ENCODE measurements at places on chromosomes 4 and X.

DNA sequence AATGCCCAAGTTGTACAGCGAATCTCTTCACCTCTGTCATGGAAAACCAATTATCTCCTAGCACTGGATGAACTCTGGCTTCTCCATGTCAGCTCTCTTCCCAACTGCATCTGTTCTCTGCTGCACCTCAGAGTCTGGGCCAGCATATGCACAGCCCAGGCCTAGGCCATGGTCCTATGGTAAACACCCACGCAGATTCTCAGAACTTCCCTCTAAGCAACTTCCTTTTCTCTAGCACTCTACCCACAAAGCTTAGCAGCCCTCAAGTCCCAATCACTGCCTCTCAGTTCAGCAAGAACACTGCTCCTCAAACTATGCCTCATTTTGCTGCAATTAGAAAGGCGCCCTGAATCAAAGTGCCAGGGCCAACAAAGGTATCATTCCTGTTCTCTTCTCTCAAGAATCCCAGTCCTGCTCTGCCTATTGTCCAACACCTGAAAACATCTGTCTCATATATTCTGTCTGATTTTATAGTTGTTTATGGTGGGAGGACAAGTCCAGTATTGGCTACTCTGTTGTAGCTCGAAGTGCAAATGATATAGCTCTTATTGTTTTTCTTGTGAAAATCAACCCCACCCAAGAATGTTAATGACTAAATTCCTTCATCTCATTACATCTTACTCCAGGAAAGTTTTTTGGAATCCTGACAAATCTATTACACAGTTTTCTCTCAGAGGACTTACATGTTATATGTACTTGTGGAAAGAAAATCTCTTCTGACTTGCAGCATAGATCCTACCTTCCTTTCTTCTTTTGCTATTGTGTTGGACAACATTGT lies 85.4 kb downstream of the DCHS2 start:
- peak; percentile 50 for DNase-seq

GRCh38 chr4:110224142-110224541 lies 25.7 kb upstream of the ELOVL6 start:
- no peak for DNase-seq

GRCh38 chr4:83561381-83561780 lies 25.5 kb downstream of the GPAT3 start:
- DNase-seq: no peak

- DNase-seq: no peak
Observed at GRCh38 chrX:46904626-46905025, 7.6 kb upstream of the JADE3 start.

- DNase-seq: no peak
Observed at GRCh38 chr4:146134761-146135445, 40.6 kb upstream of the LSM6 start.

- DNase-seq: peak; percentile 44
Observed at GRCh38 chrX:9942086-9942485, 25.1 kb upstream of the CLDN34 start.

DNA sequence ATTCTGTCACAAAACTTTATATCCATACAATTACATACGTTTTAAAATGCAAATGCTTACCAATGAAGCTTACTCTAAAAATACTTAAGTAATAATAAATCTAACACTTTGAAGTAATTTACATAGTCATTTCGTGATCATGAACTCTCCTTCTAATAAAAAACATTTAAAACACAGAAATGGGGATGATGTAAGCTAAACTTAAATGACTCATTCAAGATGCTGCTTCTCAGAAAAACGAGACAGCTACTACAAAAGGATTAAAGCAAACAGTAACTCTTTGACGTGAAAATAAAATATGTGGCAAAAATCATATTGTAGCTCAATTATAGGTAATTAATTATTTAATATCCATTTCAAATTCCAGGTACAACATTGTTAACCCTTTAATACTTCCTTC lies 148.7 kb downstream of the FGF16 start:
- no peak for DNase-seq

GRCh38 chrX:123906557-123907316 lies 46.9 kb downstream of the XIAP start:
- no peak for DNase-seq

- no peak for DNase-seq
Observed at GRCh38 chrX:11397680-11398079, 104.5 kb downstream of the AMELX start.

GRCh38 chr4:150479657-150480056 lies 102.3 kb upstream of the MAB21L2 start:
- DNase-seq: no peak

DNA sequence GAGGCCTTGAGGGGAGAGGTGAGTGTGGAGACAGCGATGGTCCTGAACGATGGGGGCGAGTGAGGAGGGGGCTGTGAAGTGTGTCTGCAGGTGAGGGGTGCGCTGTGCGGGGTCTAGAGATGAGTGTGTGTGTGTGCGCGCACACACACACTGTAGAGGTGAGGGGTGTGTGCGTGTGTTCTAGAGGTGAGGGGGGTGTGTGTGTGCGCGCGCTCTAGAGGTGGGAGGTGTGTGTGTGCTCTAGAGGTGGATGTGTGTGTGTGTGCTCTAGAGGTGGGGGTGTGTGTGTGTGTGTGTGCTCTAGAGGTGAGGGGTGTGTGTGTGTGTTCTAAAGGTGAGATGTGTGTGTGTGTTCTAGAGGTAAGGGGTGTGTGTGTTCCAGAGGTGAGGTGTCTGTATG lies 574 bp downstream of the BST1 start:
- no peak for DNase-seq

DNA sequence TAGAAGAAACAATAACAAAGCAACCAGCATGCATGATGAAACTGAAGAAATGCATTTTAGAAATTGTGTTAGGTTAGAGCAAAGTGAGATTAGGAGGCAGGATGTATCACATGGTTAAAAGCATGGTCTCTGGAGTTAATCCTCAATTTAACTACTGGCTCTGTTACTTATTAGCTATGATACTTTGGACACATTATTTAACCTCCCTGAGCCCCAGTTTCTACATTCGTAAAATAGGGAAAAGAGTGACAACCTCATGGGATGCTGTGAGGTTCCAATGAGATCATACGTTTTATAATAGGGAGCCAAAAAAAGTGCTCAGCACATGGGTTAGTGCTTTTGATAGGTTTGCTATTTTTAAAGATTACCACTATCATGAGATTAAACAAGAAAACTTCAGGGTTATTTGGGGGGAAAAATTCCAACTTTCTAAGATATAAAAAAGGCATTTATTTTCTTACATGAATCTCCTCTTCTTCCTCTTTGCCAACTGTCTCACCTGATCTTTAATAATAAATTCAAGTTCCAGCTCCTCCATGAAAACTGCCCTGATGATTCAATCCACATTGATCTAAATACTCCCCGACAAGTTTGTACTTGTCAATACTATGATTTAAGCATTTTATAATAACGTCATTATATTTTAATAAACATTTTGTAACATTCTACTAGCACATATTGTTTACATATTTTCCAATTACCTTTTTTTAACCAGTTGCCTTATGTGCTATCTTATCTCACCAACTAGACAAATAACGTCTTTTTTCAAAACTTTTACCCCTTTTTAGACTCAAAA lies 4.6 kb downstream of the SEC31A start:
- DNase-seq: no peak

DNA sequence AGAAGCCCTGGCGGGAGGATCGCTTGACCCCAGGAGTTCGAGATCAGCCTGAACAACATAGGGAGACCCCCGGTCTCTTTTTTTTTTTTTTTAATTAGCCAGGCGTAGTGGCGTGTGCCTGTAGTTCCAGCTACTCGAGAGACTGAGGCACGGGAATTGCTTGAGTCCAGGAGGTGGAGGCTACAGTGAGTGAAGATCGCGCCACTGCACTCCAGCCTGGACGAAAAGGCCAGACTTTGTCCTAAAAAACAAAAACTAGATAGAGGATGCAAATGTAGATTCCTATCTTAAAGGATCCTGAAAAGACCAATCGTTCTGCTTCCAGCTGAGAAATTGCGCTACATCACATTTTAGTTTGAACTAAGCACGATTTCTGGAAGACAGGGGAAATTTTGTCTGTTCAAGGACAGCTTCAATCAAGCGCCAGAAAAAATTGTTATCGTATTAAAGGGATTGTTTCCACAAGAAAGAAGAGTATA lies 627 bp upstream of the HSD17B11 start:
- DNase-seq: no peak

DNA sequence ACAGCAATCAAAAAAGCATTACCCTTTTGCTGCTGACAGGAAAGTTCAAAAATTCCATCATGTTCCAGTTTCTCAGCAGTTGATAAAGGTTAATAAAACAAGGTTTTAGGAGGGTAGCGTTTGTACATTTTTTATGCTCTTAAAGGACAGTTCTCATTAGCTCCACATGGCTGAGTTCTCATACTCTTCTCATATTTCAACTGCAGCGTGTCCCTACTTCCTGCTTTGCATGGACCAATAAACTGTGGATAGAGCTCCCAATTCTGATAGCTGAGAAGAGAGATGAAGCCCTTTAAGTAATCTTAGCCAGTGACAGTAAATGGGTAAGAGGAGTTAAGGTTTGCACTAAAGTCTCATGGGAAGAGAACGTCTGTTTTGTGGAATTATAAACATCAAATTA lies 53.5 kb downstream of the SPANXA2 start:
- no peak for DNase-seq

- no peak for DNase-seq
Observed at GRCh38 chr4:62006108-62006507, 806.0 kb downstream of the ADGRL3 start.

GRCh38 chr4:113050371-113050755 lies 910 bp downstream of the ANK2 start:
- no peak for DNase-seq

- DNase-seq: no peak
Observed at GRCh38 chrX:83508526-83509253, 600 bp downstream of the POU3F4 start.

DNA sequence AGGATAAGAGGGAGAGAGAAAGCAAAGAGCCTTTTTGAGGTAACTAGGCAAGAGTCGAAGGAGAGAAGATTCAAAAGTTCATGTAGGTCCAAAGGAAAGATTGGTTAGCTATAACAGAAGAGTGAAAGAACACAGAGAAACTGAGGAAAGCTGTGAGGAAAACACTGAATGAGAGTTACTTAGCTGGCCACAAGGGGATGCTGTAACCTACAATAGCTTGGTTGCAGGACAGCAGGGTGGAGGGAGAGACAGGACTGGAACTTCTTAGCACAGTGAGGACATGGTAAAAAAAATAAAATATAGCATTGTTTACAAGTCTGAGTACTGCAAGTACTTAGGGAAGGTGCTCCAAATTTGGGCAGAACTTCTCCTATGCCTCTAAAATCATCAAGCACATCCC lies 48.3 kb downstream of the RAI2 start:
- DNase-seq: no peak

GRCh38 chr4:184472614-184473498 lies 1.5 kb downstream of the IRF2 start:
- DNase-seq: peak; percentile 71

GRCh38 chrX:81286608-81287007 lies 84.7 kb downstream of the SH3BGRL start:
- no peak for DNase-seq

DNA sequence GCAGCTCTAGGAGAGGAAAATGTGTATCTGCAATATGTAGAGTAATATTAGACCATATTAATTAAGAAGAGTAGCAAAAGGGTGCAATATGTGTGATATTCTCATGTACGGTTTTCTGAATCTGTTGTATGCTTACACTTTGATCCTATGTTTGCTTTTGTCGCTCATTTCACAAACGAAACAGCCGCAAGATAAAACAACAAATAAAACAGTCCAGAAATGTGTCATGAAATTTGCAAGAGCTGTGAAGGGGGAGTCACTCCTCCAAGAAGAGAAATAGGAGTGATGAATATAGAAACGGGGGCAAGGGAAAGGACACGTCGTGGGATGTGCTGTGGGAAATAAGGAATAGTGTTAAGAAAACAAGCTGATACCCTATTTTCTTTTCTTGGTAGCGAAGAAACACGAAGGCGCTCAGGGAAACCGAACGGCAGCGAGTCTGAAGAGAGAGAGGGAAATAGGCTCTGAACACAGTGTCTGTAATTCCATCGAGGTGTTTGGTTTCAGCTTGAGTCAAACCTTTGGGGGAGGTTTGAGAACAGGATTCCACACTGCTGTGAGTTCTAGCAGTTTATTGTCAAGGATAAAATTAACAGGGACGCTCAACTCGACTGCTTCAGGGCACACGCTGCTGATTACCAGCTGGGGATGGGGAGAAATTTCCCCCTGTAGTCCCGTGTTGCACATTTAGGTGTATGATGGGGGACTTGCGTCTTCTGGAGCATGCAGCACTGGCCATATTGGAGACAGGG lies 595.6 kb upstream of the TENM3 start:
- no peak for DNase-seq

DNA sequence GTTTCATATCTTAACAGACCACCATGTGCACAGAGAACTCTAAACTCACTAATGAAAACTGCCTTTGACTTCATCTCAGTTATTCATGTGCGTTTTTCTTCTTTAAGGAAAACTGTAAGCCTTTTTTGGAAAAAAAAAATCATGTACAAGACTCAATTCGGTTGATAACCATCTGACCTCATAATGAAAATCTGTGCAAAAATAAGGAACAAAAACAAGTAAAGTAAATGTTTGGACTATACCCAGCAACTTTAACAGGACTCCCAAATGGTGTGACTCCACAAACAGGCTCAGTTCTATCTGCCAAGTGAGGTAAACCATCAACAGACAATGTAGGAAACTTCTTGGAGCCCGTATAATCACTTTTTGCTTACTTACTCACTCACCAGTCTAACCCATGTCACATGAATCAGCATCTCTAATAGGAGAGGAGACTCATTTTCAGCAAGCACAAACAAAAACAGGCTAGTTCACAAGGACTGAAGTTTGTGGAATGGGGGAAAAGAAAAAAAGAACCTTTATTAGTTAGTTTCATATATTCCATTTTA lies 9.3 kb downstream of the APOO start:
- no peak for DNase-seq

GRCh38 chrX:21383546-21383945 lies 9.3 kb downstream of the CNKSR2 start:
- DNase-seq: no peak

- DNase-seq: no peak
Observed at GRCh38 chr4:175678451-175678850, 133.6 kb downstream of the GPM6A start.

- DNase-seq: no peak
Observed at GRCh38 chr4:40507977-40508376, 121.7 kb downstream of the RBM47 start.

GRCh38 chrX:53266914-53267313 lies 14.5 kb downstream of the IQSEC2 start:
- no peak for DNase-seq

GRCh38 chrX:133364865-133365264 lies 50.4 kb downstream of the GPC4 start:
- no peak for DNase-seq

GRCh38 chr4:109910256-109910655 lies 2.4 kb upstream of the EGF start:
- no peak for DNase-seq

GRCh38 chr4:1646690-1647089 lies 37.4 kb downstream of the FAM53A start:
- no peak for DNase-seq

All from naive B cell (primary cell).